ENCODE measurements at places on chromosomes 4 and X.

DNA sequence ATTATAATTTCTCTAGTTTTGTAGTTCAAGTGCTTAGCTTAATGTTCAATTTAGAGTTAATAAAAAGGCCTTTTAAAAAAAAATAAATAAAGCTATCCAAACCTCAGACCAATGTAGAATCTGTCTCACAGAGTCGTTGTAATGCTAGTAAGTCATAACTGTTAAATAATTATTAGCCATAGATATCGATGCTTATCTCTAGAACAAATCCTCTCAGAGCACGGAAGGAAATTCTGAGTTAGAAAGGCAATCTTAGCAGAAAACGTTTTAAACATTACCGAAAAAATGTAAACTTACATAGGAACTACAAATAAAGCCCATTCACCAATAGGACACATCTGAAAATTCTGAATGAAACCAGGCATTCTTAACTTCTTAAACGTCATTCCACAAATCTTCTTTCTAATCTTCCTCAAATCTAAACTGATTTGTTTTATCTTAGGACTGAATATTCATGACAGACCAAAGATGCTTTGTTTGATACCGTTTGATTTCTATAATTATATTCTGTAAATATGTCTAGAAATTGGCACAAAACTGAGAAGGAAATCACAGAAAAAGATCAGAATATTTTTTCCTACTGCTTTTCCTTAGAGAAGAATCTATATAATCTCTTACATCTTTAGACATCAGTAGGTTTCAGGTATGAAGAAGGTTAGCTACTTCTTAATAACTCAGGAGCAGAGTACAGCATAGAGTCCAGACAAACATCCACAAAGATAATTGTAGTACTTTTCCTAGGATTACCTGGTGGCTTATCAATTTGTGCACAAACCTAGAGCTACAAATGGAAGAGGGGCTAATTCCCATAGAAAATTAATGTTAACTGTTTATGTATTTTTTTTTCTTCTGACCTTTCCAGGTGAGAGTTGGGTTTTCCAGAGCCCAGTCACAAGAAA lies 140.7 kb downstream of the BTC start:
- DNase-seq = no peak

GRCh38 chrX:13752646-13753045 lies 18.1 kb downstream of the OFD1 start:
- DNase-seq = no peak

GRCh38 chr4:6594826-6595355 lies 19.9 kb downstream of the MAN2B2 start:
- DNase-seq = no peak

GRCh38 chr4:158302076-158302866 lies 92.0 kb downstream of the TMEM144 start:
- no peak for DNase-seq

GRCh38 chr4:78518561-78518960 lies 33.0 kb upstream of the ANXA3 start:
- no peak for DNase-seq

- DNase-seq = no peak
Measured at GRCh38 chr4:137659431-137659830, 127.1 kb upstream of the PCDH18 start.

GRCh38 chrX:72382202-72382595 lies 76.5 kb upstream of the CITED1 start:
- no peak for DNase-seq

DNA sequence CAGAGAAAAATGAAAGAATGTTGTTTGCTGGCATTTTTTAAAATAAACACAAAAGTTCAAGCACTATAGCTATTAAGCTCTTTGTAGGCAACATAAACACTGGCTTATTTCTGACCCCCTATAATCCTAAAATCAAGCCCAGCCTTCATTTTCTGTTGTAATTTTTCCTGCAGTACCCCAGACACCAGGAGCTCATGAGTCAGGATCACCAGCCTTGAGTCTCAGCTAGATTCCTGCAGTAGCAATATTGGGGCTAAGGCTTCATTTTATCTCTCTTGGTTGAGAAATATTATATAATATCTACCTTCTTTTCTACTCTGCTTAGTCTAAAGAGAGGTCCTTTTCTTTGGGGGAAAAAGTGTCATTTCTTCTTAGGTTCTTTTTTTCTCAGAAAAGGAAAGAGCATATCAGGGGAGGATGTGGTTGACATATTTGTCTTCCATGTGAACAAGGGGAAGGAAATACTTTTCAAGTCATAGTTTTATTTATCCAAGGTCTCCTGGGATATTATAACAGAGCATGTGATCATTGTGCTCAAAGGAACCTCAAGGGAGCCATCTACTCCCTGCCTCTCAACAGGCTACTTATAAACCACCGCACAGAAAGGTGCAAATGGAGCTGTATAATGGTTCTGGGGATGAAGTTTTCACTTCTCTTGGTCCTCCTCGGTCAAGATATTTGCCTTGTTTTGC lies 678.3 kb upstream of the NR3C2 start:
- DNase-seq = no peak

DNA sequence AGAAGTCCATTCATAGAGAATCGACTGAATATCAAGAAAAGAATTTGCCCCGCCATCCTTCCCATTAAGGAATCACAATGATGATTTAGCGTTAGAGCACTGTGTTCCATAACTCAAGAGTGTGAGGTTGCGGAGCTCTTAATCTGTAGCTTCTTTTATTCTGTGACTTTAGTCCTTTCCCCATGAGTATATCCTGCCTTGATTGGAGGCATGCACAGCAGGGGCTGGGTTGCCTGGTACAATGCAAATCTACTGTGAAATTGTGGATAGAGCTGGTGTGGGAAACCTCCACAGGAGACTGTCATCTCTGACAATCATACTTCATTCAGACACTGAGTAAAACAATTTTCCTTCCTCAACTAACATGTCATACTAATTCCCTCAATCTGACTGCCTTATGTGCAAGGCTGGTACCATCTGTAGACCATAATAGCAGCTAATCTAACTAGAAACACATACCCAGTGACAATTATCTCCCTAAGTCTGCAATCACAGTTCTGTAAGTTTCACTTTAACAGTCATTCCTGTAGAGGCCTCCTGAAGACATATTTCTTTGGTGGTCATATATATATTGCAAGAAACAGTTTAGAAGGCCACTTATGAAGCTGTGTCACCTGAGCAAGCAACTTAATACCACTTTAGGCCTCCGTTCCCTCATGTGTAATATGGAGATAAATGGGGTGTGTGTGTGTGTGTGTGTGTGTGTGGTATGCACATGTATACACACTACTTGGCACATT lies 355.2 kb upstream of the FAM241A start:
- DNase-seq = no peak

- DNase-seq = no peak
Measured at GRCh38 chrX:38275615-38276014, 51.7 kb downstream of the RPGR start.

- DNase-seq = no peak
Measured at GRCh38 chrX:17494216-17494615, 119.2 kb downstream of the NHS start.

DNA sequence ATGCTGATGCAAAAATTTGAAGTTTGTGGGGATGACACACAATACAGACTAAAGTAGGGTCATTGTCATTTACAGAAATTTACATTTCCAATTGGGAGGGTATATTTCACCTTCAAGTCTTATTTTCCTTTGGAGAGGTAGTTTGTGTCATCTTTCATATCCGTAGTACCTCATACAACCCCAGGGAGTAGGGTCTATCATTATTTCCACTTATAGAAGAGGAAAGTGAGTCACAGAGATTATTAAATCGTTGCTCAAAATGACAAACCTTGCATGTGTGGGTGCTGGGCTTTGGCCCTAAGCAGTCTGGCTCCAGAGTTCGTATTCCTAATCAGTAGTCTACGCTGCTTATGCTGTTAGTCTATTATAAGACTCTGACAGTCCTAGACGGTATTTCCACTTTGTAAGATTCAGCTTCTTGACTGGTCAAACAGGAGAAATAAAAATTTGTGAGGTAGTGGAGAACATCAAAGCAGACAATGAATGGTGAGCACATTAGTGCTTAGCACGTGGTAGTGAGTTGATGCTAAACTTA lies 516.5 kb downstream of the PCDH7 start:
- no peak for DNase-seq

DNA sequence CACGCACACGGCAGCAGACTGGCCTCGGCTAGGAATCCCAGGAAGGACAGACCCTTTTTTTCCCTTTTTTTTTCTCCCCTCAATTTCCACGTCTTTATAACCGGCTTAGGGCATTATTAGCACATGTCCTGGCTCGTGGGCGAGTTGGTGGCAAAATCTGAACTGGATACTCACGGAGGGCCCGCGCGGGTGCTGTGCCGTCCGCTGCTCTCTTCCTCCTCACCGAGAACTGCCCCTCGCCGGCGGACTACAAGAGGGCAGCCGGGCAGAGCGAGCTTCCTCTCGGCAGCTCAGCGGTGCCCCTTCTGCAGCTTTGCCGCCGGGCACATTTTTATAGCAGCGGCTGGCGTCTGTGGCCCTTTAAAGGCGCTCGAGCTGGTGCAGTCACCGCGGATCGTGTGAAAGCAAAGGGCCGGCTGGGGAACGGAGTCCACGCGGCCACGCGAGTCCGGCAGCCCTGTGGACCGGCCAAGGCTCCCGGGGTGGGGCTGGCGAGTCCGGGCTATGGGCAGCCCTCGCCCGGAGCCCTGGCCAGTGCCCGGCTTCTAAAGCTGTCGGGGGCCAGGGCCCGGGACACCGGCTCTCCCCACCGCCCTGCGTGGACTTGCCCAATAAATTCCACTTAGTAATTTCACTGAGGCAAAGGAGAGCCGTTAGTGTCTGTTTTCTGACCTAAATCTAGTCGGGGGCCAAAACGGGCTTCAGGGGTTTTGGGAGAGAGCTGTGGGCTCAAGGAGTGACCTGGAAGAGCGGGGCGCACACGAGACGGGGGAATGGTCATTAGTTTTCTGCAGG lies 1.3 kb upstream of the CITED1 start:
- DNase-seq = peak; percentile 66

GRCh38 chrX:129316461-129316860 lies 206.8 kb downstream of the SMARCA1 start:
- DNase-seq = no peak

DNA sequence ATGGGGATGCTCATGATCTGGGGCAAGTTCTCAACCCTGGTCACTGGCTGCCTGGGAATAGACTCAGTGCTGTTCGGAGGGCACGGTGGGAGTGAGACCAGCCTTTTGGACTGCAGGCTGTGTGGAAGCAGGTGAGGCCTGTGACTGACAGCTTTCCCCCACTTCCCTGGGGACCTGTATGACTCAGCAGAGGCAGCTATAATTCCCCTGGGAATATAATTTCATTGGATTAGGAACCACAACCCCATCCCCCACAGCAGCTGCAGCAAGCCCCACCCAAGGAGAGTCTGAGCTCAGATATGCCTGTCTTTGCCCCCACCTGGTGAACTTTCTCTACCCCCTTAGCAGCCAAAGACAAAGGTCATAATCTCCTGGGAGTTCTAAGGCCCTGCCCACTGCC lies 408.6 kb downstream of the PPP3CA start:
- DNase-seq = no peak

DNA sequence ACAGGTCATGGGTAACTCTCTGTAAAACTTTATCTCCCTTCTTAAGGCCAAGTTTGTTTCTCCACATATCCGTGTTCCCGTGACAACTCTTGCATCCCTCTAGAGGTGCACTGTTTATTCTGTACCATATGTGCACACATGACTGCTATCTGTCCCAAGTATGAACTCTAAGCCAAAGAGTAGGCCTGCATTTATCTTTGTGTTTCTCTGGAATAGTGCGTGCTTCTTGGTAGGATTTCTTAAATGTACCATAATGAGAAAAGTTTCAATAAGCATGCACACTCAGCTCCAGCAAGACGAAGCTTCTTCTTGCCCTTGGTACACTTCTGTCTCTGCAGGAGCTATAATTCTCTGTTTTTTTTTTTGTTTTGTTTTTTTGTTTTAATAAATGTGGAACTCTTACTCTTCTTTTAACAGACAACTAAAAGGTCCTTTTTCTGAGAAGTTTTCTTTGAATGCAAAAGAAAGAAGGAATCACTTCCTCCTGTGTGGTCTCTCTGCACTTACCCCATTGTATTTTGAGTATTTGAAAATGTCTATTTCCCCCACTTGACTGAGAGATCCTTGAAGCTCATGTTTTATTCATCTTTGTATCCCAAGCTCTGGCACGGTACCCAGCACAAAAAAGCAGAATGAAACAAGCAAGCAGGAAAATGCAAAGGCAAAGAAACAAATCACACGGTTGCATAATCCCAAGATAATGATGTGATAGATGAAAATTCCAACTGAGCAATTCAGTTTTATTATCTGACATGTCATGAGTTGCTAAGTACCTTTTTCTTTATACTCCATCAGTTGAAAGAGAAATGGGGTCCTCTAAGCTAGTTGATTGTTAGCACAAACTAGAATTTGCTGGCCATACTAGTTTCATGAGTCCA lies 521.9 kb upstream of the BOD1L1 start:
- DNase-seq = no peak

- no peak for DNase-seq
Measured at GRCh38 chr4:14100349-14100748, 472.8 kb upstream of the BOD1L1 start.

GRCh38 chrX:96438803-96439202 lies 245.8 kb upstream of the DIAPH2 start:
- DNase-seq = no peak

All from right lobe of liver (tissue), 6 donors.